ENCODE measurements at places on chromosomes 7 and 10. TPM values are rescaled to one million over a fixed set of nuclear protein-coding genes. Genes with fewer than 3 reads are reported as not detected.

DNA sequence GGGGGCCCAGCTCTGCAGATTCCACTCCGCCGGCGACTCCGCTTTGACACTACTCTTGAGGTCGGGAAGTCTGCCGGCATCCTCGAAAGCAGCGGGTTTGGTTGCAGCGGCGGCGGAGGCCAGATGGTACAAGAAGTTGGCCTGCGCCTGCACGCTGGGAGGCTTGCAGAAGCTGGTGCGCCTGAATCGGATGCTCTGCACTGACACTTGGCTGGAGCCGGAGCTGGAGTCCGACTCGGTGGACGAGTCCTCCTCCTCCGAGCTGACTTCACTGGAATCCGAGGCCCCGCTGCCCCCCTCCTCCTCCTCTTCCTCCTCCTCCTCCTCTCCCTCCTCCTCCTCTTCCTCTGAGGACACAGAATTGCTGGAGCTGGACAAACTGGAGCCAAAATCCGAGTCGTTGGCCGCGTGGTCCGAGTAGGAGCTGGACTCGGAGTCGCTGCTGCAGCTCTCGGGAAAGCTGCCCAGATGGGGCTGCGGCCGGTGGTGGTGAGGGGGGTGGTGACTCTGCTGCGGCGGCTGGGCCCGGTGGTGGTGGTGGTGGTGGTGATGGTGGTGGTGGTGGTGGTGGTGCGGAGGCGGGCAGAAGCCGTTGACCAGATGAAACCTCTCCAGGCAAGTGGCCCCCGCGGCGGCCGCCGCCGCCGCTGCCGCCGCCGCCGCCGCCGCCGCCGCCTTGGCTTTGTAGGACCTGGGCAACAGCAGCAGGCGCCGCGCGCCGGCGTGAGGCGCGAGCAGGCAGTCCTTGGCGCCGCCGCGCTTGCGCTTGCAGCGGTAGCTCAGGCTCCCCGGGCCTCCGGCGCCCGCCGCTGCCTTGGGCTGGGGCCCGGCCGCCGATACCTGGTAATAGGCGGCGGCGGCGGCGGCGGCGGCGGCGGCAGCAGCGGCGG lies 9.0 kb downstream of the SKIDA1 start:
- DNase-seq = no peak

- DNase-seq = no peak
Measured at GRCh38 chr10:15719049-15719898, 448 bp downstream of the ITGA8 start.

GRCh38 chr10:30028006-30028737 lies 31.2 kb downstream of the JCAD start:
- DNase-seq = no peak

- no peak for DNase-seq
Measured at GRCh38 chr10:80405626-80406025, 2.7 kb upstream of the PRXL2A start.

GRCh38 chr7:130299866-130300265 lies 6.9 kb downstream of the CPA4 start:
- no peak for DNase-seq

GRCh38 chr10:123519861-123520260 lies 146.3 kb upstream of the GPR26 start:
- DNase-seq = peak; percentile 48

- DNase-seq = no peak
Measured at GRCh38 chr10:36188461-36188860, 546.4 kb upstream of the FZD8 start.

- DNase-seq = no peak
Measured at GRCh38 chr7:1886361-1887064, 216.4 kb downstream of the ELFN1 start.

GRCh38 chr10:132345345-132345744 lies 13.4 kb downstream of the LRRC27 start:
- peak; percentile 29 for DNase-seq

DNA sequence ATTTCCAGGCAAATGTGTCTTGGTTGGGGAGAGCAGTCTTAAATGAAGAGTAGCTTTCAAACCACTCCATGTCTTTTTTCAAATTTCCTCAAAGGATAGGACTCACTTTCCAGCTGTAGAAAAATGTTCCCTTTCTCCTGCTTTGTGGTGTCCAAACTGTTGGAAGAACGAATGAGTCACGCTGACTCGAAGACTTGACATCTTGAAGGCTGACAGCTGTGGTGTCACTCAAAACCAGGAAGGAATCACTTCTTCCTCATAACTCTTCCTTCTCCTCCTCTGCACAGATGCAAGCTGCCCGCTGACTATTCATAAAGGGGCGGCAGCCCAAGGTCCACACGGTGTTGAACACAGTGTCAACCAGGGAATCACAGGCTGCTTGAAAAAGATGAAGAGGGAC lies 19.2 kb downstream of the PLA2G12B start:
- no peak for DNase-seq

- no peak for DNase-seq
Measured at GRCh38 chr10:94232711-94233383, 129.9 kb downstream of the NOC3L start.

DNA sequence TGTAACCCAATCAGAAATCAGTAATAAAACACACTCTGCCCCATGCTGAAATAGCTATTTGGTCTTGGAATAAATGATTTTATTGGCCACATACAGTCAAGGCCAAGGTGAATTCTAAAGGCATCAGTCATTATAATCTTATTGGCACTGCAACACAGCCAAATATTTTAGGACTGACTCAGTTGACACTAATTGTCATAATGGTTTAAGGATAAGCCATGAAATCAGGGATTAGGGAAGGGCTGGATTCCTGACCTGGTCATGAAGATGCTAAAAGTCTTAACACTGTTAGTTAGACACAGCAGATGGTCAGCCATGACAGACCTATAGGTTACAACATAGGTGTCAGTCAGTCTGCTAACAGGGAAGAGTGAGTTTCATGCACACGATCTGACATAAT lies 330.3 kb upstream of the NPSR1 start:
- DNase-seq = no peak

GRCh38 chr7:73560109-73560835 lies 2.8 kb upstream of the BCL7B start:
- DNase-seq = no peak

DNA sequence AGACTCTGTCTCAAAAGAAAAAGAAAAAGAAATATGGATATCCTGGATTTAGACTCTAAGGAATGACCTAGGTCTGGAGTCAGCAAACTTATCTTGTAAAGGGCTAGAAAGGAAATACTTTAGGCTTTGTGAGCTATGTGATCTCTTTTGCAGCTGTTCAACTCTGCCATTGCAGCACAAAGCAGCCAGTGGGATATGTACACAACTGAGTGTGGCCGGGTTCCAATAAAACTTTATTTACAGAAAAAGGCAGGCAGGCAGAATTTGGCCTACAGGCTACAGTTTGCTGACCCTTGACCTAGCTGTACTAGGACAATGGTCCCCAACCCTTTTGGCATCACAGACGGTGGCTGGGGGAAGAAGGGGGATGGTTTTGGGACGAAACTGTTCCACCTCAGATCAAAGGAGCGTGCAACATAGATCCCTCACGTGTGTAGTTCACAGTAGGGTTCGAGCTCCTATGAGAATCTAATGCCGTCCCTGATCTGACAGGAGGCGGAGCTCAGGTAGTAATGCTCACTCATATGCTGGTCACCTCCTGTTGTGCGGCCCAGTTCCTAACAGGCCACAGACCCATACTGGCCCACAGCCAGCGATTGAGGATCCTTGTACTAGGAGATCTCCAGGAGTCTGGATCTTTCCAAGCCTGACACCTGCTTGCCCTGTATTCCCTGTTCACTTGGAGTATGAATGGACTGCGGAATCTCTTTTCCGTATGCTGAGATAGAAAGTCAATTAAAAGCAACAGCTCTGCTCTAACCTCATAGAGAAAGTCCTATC lies 63.0 kb downstream of the CUL1 start:
- no peak for DNase-seq

DNA sequence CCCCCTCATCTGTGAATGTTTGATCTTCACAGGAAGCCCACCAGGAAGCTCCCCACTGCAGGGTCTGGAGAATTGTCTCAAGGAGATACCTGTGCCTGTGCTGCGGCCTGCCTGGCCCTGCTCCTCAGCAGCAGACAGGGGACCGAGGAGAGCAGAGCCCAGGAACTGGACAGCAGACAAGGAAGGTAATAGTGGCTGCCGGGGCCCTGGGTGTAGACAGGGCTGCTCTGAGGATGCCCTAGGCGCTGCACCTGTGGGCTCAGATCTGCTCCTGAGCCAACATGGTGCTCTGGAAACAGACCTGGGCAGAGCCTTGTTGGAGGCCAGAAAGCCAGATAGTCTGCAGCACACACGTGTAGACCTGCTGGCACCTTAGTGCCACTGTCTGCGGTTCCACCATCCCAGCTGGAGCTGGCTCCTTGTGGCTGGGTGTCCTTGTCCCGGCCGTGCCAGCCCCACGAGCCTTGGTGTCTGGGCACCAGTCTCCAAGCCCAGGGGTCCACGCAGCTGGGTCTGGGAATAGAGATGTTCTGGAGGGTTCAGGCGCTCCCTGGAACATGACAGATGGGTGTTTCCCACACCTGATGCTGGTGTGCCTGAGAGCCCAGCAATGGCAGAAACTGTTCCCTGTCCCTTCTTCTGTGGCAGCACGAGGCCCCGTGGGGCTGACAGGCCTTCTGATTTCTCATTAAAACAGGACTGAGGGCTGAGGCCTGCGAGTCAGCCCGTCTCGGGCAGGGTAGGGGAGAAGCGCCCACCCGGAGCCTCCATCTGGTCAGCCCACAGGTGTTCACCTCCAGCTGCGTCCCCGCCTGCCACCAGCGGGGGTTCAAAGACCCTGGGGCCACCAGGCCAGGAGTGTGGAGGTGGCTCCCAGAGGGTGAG lies 44.7 kb downstream of the ZNF467 start:
- no peak for DNase-seq

DNA sequence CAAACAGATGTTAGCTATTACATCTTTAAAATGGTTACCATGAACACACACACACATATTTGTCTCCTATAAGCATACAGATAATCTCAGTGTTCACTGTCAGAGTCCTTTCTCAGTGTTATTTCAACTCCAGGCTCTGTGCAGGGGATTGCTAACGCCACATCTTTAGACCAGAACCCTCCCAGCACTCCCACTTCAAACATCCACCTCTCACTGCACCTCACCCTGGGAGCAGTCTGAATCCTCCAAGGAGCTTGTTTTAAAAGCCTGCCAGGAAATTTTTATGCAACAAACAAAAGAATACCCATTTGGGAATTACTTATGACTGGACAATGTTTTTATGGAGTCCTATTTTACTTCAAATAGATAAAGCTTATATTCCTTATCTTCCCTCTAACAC lies 107.4 kb downstream of the PARD3 start:
- no peak for DNase-seq

- DNase-seq = no peak
Measured at GRCh38 chr7:13021566-13022300, 334.3 kb downstream of the ARL4A start.

DNA sequence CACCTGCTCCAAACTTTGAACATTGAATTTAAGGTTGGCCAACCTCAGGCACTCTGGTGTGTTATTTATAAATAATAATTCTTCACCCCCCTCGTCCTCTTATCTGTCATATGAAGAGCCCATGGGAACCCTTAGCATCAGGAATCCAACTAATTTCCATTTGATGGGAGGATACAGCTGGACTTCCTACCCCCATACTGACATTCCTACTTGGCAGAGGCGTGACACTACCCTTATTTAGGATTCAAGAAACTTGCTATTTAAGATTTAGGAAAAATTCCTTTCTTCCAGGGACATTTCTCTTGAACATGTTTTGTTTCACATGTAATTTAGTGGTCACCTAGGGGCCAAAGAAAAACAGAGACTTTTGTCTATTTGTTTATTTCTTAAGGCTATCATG lies 171.9 kb upstream of the NRP1 start:
- DNase-seq = no peak

GRCh38 chr7:24733414-24734060 lies 23.7 kb downstream of the GSDME start:
- DNase-seq = no peak

DNA sequence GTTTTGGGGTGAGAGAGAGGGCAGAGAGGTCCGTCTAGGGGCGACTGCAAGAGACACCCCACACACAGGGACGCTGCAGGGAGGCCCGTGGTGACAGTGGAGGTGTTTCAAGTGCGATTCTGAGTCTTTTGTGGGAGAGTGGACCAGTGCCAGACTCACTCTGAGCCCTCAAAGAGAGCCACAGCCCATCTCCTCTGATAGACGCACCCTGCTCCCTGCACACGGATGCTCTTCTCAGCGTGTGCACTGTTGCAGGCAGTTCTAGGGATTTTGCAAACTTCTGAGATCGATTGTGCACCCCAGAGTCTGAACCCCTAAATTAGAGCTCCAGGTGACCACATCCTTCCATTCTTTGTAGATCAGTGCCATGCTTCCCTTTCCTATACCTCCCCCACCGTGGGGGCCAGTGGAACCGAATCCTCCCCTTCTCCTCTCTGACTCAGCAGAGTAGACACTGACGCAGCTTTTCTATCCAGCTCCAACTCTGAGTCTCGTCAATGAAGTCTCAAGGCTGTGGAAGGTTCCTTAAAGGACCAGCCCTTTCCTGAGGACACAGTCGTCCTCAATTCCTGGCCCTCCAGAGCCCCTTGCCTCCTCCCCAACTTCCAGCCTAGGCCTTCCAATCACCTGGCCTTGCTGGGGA lies 83.8 kb downstream of the TMEM130 start:
- no peak for DNase-seq

DNA sequence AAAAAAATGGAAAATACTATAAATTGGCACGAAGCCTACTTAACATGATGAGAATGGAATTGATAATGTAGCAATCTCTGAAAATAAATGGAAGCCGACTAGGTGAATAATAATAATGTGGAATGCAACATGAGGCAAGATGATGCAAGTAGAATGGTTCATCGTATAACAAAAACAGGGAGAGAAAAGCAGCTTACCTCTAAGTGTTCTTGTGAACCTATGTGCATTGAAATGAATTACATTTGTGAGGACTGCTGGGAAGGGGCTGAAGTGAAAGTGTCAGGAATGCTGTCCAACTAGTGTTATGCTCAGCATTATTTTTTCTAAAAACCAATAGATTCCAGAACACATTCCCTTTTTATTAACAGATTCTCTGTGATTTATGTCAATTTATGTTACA lies 440.6 kb upstream of the LRRN3 start:
- no peak for DNase-seq

- DNase-seq = no peak
Measured at GRCh38 chr7:154996756-154997155, 6.2 kb downstream of the PAXIP1 start.

GRCh38 chr7:151632750-151633515 lies 113.2 kb upstream of the RHEB start:
- DNase-seq = no peak

Gene LIPJ
- 0.30 TPM for total RNA-seq

Gene ZNF425
- 5.9 TPM for total RNA-seq

Gene ARMH3
- total RNA-seq = 17.7 TPM

Gene A1CF
- total RNA-seq = not detected

Gene PSD
- total RNA-seq = 1.7 TPM

Gene SFMBT2
- total RNA-seq = 1.9 TPM

Gene H2BK1
- not detected for total RNA-seq

Gene CYP2C19
- total RNA-seq = 0.30 TPM

Gene PAPOLB
- 0.30 TPM for total RNA-seq

Gene PMS2
- 16.3 TPM for total RNA-seq

Gene TMEM273
- 1.3 TPM for total RNA-seq

Gene BTBD16
- total RNA-seq = 4.7 TPM

Gene TRIL
- total RNA-seq = 2.6 TPM

Gene BICC1
- total RNA-seq = 3.4 TPM
